Fibroblast of skin of abdomen (primary cell): ENCODE measurements at places on chromosomes 4 and X.

DNA sequence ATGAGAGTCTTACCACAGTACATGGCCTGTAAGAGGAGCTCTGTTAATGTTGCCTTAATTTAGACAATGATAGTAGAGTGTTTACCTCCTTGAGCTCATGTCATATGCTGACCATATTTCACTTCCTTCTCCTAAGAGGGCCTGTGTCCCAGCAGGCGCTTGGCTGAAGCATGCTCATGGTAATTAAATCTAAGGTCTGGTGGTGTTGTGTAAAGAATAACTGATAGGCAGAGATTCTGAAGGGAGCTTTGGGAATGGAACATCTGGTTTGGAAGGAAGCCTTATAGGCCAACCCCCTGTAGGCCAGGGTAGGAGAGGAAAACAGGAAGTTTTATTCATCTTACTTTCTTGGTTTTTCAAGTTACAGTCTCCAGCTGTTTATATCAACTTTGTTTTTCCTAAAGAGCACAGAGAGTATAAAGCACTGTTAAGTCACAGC lies 300.2 kb downstream of the USP46 start:
- no peak for DNase-seq

- DNase-seq, result no peak
Measured at GRCh38 chr4:46934726-46935125, 25.7 kb upstream of the COX7B2 start.

GRCh38 chrX:23235051-23235450 lies 99.6 kb upstream of the PTCHD1 start:
- no peak for DNase-seq

GRCh38 chr4:182765987-182766856 lies 151.0 kb downstream of the DCTD start:
- DNase-seq, result no peak

GRCh38 chr4:187271848-187272247 lies 548.2 kb upstream of the FAT1 start:
- no peak for DNase-seq

DNA sequence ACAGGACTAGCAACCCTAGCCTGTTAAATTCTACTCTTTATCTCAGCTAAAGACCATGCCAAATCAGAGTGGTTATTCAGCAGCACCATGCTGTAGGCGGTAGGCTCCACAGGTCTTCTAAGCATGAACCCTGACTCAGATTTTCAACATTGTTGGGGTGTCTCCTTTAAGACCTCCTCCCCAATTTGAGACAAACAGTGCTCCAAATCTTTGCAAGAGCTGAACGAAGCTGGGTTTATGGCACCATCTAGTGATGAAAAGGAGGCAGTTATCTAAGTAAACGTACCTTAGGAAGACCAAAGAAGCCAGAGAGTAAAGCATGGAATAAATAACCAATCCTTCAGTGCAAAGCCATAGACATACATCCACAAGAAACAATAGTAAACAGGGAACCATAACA lies 334.5 kb upstream of the SLC7A11 start:
- no peak for DNase-seq

GRCh38 chr4:185809533-185810071 lies 2.4 kb downstream of the SORBS2 start:
- no peak for DNase-seq

GRCh38 chr4:81650606-81651242 lies 179.0 kb upstream of the RASGEF1B start:
- DNase-seq, result no peak

- DNase-seq, result no peak
Measured at GRCh38 chrX:4825550-4825949, 1112.1 kb upstream of the PRKX start.

DNA sequence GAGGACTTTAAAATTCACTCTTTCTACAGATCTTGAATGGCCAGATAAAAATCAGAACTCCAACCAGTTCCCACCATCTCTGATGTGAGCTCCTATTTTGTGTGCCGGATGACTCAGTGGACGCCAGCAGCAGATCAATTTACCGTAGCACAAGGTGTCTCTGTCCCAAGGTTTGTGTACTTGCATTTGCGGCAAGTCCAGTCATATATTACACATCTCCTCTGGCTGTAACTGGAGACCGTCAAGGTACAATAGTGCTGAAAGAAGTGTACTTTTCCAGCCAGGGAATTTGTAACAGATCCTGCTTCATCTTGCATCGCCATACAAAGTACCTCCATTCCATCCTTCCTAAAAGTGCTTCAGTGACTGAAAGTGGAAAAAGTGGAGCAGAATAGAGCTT lies 108.2 kb upstream of the SORBS2 start:
- DNase-seq, result no peak

DNA sequence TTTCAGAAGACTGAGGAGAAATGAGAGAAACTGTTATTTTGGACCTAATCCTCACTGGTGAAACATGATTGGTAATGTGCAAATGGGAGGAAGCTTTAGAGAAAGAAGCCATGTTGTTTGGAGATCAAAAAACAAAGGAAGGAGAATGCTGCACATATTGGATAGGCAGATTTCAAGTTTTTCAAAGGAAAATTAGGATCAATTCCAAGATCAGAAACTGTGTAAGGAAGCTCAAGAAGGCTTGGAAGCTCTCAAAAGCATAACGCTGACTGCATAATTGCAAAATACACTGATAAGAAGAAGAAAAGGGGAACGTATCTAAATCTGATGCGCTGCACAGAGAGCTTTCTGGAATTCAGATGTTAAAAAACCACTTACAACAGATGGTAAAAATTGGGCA lies 34.6 kb downstream of the KLHL15 start:
- no peak for DNase-seq
